ENCODE measurements at places on chromosomes 16 and 17. TPM values are rescaled to one million over a fixed set of nuclear protein-coding genes. Genes with fewer than 3 reads are reported as not detected.

Gene ST6GALNAC2
- total RNA-seq = 5.0 TPM

Gene KRT14
- 696 TPM for total RNA-seq

Gene WFDC1
- total RNA-seq = not detected

Gene PIK3R6
- not detected for total RNA-seq

Gene PDILT
- total RNA-seq = not detected

Gene CEMP1
- not detected for total RNA-seq

Gene CASKIN1
- total RNA-seq = 0.10 TPM

Gene KIF2B
- total RNA-seq = not detected

Gene HBA1
- total RNA-seq = 2.2 TPM

Gene TPSAB1
- total RNA-seq = not detected

Gene KCNH6
- total RNA-seq = not detected

Gene MYO1C
- total RNA-seq = 175 TPM

Gene PDK2
- total RNA-seq = 11.2 TPM

Gene VEZF1
- 69.1 TPM for total RNA-seq

Gene LGALS9B
- not detected for total RNA-seq

Gene PRAC1
- not detected for total RNA-seq

Gene HS3ST3A1
- 10.4 TPM for total RNA-seq

Gene MEIOC
- total RNA-seq = not detected

Gene SLC16A13
- 11.1 TPM for total RNA-seq

Gene ZG16
- total RNA-seq = not detected

Gene TRIM72
- total RNA-seq = not detected

Gene CSH1
- total RNA-seq = not detected

Gene RUNDC1
- 14.2 TPM for total RNA-seq

Gene SOX15
- 34.4 TPM for total RNA-seq

Gene SLC6A4
- not detected for total RNA-seq

Gene PRAC2
- not detected for total RNA-seq

Gene CREBBP
- 73.7 TPM for total RNA-seq

Gene CDRT15L2
- total RNA-seq = not detected

Gene DCAF7
- total RNA-seq = 91.4 TPM

Gene AHSP
- not detected for total RNA-seq

Gene KCNH4
- total RNA-seq = not detected

Gene SLC5A10
- total RNA-seq = 0.16 TPM

Gene PDXDC1
- 97.1 TPM for total RNA-seq

Gene ATF7IP2
- 4.8 TPM for total RNA-seq

Gene ALOX15B
- total RNA-seq = 18.5 TPM

Gene ZNF785
- total RNA-seq = 16.3 TPM

Gene MYCBPAP
- total RNA-seq = 0.19 TPM

Gene TP53TG3B
- not detected for total RNA-seq

Gene CLEC10A
- total RNA-seq = not detected

Gene KCNAB3
- total RNA-seq = 4.2 TPM

Gene G6PC1
- total RNA-seq = not detected

Gene AURKB
- total RNA-seq = 11.7 TPM

Gene HS3ST3B1
- 3.8 TPM for total RNA-seq

Gene PPY
- total RNA-seq = not detected

Gene FSCN2
- total RNA-seq = not detected

Gene KRTAP4-9
- total RNA-seq = not detected

Gene CDC6
- total RNA-seq = 96.8 TPM

Gene SRL
- total RNA-seq = not detected

Gene TM4SF5
- total RNA-seq = not detected

Gene MMP25
- total RNA-seq = 0.26 TPM

Data from MCF 10A (cell line).